ENCODE measurements at places on chromosomes 1 and 21. TPM values are rescaled to one million over a fixed set of nuclear protein-coding genes. Genes with fewer than 3 reads are reported as not detected.

Gene OR2C3
- total RNA-seq, result not detected

- no peak for DNase-seq
These were observed 197.8 kb upstream of the HMCN1 start for GRCh38 chr1:185536165-185536920.

DNA sequence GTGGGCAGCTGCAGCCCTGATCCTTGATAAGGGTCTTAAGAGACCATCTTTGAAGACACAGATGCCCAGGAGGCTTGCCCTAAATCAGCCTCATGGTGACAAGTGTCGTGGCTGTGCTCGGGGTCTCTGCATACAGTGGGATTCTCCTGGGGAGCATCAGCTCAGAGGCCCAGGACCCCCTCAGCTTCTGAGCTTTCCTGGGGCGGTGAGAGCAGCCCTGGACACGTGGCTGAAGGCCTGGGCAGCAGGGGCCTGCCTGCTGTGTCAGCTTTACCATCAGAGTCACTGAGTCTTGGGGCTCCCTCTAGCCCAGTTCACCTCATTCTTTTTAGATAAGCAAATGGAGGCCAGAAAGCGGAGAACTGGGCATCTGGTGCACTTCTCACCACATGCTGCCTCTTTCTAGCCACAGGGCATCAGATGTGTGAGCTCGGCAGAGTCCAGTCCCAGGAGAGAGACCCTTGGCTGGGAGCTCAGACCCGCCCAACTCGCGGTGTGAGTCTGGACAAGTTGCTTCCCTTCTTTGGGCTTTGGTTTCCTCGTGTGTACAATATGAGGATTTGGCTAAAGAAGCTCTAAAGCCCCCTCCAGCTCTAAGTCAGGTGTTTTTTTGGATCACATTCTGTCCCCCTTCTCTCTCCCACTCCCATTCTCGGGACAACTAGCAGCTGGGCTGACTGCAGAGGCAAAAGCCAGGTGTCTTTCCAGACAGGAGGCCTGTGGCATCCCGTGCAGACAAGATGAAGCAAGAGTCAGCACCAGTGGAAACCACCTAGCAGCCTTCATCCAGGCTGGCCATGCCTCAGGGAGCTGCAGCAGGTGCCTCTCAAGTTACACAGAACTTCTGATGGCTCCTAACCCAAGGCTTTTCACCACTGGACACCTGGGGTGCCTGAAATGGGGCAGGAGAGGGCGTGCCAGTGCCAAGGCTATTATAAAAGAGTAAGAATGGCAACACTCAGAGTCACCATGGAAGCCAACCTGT is 119.1 kb downstream of the KCNN3 start:
- no peak for DNase-seq

DNA sequence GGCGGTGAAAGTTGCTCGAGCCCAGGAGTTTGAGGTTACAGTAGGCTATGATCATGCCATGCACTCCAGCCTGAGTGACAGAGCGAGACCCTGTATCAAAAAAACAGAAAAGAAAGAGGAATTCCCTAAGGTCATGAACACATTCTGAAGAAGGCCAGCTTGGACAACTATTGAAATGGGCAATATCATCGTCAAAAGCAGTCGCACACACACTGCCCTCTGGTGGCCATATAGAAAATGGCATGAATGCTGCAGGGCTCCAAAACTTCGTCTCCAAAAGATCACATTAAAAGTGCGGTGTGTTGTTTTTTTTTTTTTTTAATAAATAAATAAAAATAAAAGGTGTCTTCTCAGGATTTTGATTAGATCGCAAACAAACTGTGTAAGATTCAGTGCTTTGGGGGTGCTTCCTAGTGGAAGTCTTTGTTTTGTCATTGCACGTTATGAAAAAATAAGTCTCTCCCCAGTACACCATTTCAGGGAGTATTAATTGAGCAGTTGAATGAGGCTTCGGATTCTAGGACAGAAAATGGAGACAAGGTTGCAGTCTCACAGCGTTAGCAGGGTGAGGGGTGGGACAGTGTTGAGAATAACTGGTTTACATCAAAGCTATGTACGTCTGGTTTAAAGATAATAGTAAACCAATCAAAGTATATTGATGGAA is 87.5 kb upstream of the FMN2 start:
- DNase-seq, result peak; percentile 63

Gene NRIP1
- total RNA-seq, result 16.6 TPM

DNA sequence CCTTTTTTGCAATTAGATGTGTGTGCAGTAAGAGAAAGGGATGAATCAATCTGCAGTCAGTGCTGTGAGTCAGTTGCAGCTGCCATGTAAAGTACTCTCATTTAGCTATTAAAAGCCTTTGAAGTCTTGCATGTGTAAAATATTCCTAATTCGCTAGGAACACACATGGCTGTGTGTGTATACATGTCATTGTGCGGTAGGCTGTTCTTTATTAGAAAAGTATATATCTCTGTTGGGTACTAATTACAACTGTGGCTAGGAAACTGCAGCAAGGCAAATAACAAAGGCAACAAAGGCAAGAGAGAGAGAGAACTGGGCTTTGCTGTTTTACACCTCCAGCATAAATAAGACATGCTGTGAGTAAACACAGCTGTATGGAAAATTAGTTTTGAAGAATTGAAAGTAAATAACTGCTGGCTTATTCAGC is 41.7 kb downstream of the EPB41 start:
- no peak for DNase-seq

DNA sequence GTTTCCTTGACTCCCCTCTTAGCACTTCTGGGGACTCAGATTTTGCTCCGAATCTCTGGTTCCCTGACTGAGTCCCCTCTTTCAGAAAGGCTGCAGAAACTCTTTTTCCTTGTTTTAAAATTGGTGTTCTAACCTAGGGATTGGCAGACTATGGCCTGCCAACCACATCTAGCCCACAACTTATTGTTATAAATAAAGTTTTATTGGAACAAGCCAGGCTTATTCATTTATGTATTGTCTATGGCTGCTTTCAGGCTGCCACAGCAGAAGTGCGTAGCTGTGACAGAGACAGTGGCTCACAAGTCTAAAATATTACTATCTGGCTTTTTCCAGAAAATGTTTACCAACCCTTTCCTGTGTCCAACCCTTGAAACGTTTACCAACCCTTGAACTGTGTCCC is 81.7 kb downstream of the IER5 start:
- no peak for DNase-seq

Gene AGMAT
- 6.9 TPM for total RNA-seq

DNA sequence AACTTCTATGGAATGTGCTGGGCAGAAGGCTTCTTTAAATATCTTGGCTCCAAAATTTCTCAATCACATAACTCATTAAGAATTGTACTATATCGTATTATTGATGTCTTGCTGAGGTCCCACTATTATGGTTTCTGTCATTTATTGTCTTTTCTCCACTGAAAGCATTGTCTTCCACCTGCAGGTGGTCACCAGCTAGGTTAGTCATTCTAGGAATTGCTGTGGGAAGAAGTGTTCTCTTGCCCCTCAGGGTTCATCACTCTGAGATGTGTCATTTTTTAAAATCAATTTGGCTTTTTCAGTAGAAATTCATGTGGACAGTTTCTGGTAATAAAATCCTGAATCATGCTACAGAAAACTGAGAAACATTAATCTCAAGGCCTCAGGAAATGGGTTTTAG is 66.1 kb downstream of the NCAM2 start:
- DNase-seq, result no peak

Gene GJA8
- total RNA-seq, result not detected

- peak; percentile 22 for DNase-seq
These were observed 9.1 kb upstream of the GUCA2B start for GRCh38 chr1:42143896-42144710.

GRCh38 chr1:167439301-167439988 is 78.9 kb downstream of the CD247 start:
- peak; percentile 92 for DNase-seq

DNA sequence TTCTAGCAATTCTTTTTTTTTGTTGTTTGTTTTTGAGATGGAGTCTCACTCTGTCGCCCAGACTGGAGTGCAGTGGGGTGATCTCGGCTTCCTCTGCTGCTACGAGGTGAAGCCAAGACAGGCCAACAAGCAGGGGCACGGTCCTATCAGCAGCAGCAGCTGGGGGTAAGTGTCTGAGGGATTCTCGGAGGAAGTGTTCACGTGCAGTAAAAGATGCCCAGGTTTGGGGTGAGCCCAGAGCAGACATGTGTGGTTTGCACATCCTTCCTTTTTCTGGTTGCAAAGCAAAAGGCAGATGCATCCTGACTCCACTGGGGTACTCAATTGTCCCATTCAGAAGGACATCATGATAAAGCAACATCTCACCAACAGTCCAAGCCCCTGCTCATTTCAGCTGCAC is 27.7 kb downstream of the PIGP start:
- no peak for DNase-seq

- peak; percentile 80 for DNase-seq
These were observed 8.6 kb upstream of the ADGRB2 start for GRCh38 chr1:31772669-31773248.

DNA sequence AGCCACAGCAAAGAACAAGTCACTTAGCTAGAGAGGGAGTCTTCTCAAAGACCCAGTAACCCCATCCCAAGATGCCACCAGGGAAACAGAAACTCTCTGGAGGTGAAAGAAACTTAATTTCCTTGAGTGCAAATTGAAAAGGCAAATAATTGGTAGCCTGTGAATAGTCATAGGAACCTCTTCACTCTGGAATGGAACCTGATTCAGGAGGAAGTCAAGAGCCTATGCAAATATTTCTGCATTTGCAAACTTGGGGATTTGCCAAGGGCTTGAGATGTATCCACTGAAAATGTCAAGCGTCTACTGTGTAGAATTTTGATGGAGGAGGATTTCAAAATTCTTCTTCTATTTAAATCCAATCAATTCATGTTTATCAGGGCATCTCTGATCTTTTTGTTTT is 5.7 kb downstream of the HIVEP3 start:
- no peak for DNase-seq

GRCh38 chr1:58773406-58773840 is 10.4 kb downstream of the JUN start:
- no peak for DNase-seq

- no peak for DNase-seq
These were observed at the start of gene ANGPTL1 for GRCh38 chr1:178870944-178871343. TSS of gene ANGPTL1 (minus strand) at chr1:178871077. CDS start at chr1:178865776, 5,301 bp downstream.

GRCh38 chr1:109762821-109763645 is 690 bp downstream of the EPS8L3 start:
- DNase-seq, result no peak

DNA sequence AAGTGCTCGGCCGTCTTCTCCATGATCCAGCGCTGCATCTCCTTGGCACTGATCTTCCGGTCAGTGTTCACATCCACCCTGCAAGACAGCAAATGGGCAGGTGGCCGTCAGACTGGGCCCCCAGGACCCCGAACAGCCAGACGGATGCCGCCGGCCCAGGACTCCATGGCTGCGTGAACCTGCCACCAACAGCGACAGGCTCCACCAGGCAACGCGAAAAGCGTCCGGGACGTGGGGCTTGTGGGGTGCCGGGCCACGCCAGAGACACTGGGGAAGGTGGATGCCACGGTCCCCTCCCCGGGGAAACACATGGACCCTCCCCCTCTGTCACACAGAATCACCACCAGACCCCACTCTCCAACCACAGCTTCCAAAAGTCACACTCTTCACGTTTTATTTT is 7.9 kb downstream of the SDF4 start:
- no peak for DNase-seq

DNA sequence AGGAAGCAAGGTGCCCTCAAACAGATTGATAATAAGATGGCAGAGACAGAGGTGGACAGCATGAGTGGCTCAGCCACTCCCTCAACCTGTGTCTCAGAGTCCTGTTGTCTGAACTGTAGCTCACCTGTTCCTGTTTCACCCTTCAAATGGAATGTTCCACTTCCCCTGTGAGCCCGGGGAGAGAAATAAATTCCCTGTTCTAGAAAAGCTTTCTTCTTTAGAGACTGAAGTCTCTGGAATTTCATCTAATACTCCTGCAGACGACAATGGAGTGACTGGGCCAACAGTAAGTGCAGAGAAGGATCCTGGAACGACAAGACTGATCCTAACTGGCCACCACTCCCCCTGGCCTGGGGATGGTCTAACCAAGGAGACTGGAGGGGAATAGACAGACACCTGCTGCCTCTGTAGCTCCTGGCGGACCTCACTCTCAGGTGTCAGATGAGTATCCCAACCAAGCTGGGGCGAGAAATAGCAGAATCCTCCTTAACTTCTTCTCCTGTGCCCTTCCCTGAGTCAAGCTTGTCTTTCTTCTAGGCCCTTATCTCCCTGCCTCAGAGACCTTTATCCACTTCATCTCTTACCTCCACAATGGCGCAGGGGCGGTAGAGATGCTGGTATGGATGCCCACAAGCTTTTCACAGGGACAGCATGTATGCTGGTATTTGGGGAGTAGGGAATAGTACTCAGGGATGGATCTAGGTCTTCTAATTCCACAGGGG is 45.4 kb downstream of the PLEKHA6 start:
- DNase-seq, result peak; percentile 82

- no peak for DNase-seq
These were observed 1.1 kb downstream of the LAMB3 start for GRCh38 chr1:209651138-209651587.

Gene FLG2
- not detected for total RNA-seq

DNA sequence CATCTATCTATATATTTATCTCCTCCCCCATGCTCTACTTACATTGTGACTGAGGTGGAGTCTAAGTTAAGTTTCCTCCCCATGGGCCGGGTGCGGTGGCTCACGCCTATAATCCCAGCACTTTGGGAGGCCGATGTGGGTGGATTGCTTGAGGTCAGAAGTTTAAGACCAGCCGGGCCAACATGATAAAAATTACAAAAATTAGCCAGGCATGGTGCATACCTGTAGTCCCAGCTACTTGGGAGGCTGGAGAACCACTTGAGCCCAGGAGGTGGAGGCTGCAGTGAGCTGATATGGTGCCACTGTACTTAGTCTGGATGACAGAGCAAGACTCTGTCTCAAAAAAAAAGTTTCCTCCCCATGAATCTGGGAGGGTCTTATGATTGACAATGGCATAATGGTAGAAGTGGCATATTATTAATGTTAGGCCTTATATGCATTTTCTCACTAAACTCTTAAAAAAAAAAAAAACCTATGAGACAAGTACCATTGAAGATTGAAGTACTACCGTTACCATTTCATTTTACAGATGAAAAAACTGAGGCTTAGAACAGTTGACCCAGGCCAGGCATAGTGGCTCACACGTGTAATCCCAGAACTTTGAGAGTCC is 11.2 kb downstream of the F11R start:
- no peak for DNase-seq

Gene OR2L2
- not detected for total RNA-seq

GRCh38 chr1:63943393-63943792 is 169.6 kb downstream of the ROR1 start:
- DNase-seq, result no peak

GRCh38 chr1:205677167-205677566 is 3.1 kb downstream of the SLC45A3 start:
- no peak for DNase-seq

DNA sequence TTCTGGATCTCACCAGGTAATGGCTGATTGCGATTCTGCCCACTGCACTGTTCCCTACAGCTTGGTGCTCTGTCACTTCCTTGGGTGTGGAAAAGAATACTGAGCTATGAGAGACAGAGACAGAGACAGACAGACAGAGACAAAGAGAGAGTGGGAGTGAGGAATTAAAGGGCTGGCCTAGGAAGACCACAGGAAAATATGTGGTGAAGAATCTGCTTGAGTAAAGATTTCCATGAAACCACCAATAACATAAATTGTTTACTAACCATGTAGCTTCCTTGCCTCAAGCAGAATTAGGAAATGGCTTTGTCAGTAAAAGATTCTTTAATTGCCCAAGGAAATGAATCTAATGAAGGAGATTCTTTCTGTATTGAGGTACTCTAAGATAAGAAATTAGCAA is 54.4 kb downstream of the MPZL1 start:
- no peak for DNase-seq
